Left lung (tissue), 14 donors: ENCODE measurements at places on chromosomes 7 and 10. TPM values are rescaled to one million over a fixed set of nuclear protein-coding genes. Genes with fewer than 3 reads are reported as not detected.

DNA sequence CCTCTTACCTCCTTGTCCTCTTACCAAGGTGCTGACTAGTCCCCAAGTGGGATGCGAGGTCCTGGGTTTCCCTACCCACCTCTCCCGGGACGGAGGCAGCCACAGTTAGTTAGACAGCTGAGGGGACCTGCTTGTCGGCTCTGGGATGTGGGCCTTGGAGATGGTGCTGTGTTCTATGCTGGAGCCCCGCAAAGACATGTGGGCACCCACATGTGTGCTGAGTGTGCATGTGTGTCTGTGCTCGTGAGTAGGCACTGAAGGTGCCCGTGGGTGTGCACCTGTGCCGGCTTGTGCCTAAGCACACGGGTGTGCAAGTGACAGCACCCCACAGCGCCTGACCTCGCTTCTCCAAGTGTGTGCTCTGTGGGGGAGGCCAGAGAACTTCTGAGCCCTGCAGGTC lies 62.2 kb downstream of the NEURL1 start:
- H3K27ac ChIP-seq: no peak overlapping the region
- H3K27me3 ChIP-seq: peaks cover 5% of the 10 kb centered on the region
- no peaks in the 10 kb centered on the region for H3K4me1 ChIP-seq
- H3K4me3 ChIP-seq: no peak overlapping the region

DNA sequence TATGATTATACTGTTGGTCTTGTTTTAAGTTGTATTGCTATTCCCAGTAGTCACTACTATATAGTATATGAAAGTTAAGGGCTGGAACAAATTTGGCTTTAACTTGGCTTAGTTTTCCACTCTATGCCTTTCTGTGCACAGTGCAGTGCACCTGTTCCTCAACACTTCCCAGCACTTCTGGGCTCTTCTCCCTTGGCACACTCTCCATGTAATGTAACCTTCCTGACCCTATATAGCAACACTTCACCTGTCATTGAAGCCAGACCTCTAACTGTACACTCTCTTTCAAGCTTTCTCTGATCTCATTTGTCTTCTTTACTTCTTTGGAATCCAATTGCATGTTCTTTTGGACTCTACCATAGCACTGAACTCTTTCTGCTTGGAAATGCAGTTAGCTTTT lies 83.9 kb upstream of the SMIM30 start:
- H3K36me3 ChIP-seq: no peaks in the 10 kb centered on the region
- no peak overlapping the region for H3K27ac ChIP-seq
- H3K27me3 ChIP-seq: no peaks in the 10 kb centered on the region
- H3K4me1 ChIP-seq: no peaks in the 10 kb centered on the region
- no peak for DNase-seq

- DNase-seq: no peak
- no peak overlapping the region for H3K27ac ChIP-seq
- no peaks in the 10 kb centered on the region for H3K36me3 ChIP-seq
- peaks cover 36% of the 10 kb centered on the region for H3K4me1 ChIP-seq
- H3K27me3 ChIP-seq: peaks cover 56% of the 10 kb centered on the region
Observed at GRCh38 chr7:100166317-100166940, 2.0 kb downstream of the GAL3ST4 start.

- no peaks in the 10 kb centered on the region for H3K36me3 ChIP-seq
- no peak overlapping the region for H3K4me3 ChIP-seq
- H3K4me1 ChIP-seq: no peaks in the 10 kb centered on the region
- H3K27ac ChIP-seq: no peak overlapping the region
Observed at GRCh38 chr10:47113907-47114500, 186.0 kb upstream of the GDF10 start.

DNA sequence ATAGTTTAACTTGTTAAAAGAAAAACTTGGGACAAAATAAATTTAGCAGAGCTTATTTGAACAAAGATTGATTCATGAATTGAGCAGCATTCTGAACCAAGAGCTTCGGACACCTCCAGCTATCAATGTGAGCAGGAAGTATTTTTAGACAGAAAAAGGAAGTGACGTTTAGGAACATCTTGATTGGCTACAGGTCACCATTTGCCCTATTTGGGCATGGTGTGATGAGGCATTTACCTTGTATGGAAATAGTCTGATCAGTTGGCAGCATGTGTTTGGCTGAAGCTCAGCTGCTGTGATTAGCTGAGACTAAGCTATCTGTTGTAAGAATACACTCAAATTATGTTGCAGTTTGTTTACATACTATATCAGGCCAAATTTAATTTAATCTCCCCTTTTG lies 185.1 kb downstream of the ATRNL1 start:
- H3K27ac ChIP-seq: no peak overlapping the region
- H3K36me3 ChIP-seq: no peaks in the 10 kb centered on the region
- H3K27me3 ChIP-seq: no peaks in the 10 kb centered on the region
- no peak overlapping the region for H3K4me3 ChIP-seq
- DNase-seq: no peak
- H3K4me1 ChIP-seq: no peaks in the 10 kb centered on the region

GRCh38 chr10:12579954-12580858 lies 230.9 kb downstream of the CAMK1D start:
- no peak overlapping the region for H3K27ac ChIP-seq
- no peaks in the 10 kb centered on the region for H3K27me3 ChIP-seq
- H3K4me3 ChIP-seq: no peak overlapping the region
- H3K36me3 ChIP-seq: no peaks in the 10 kb centered on the region

- no peaks in the 10 kb centered on the region for H3K27me3 ChIP-seq
- H3K4me1 ChIP-seq: peaks cover 26% of the 10 kb centered on the region
- no peak overlapping the region for H3K4me3 ChIP-seq
- H3K27ac ChIP-seq: no peak overlapping the region
Observed at GRCh38 chr10:124624895-124625294, 119.3 kb downstream of the FAM53B start.

DNA sequence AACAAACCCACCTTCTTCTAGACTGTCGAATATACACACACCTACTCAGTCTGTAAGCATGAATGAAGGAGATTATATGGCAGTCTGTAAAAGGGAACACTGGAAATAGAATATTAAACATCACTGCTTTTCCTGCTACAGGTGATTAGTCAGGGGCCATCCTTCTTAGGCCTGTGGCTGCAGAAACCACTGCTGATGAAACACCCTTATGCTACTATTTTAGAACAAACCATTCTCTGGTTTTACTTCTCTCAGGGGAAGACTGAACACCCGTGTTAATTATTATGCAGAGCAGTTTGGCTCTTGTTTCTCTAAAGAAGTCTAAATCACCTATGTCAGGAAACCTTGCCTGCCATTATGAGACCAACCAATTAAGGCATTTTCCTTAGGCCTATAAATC lies 351.1 kb upstream of the KLF6 start:
- no peak overlapping the region for H3K27ac ChIP-seq
- no peak overlapping the region for H3K4me3 ChIP-seq
- H3K36me3 ChIP-seq: no peaks in the 10 kb centered on the region

GRCh38 chr10:85137253-85137652 lies 808.9 kb downstream of the CCSER2 start:
- H3K4me1 ChIP-seq: no peaks in the 10 kb centered on the region
- no peaks in the 10 kb centered on the region for H3K36me3 ChIP-seq
- H3K27me3 ChIP-seq: no peaks in the 10 kb centered on the region
- H3K4me3 ChIP-seq: no peak overlapping the region
- DNase-seq: no peak

GRCh38 chr7:124162667-124163066 lies 129.8 kb upstream of the TMEM229A start:
- H3K36me3 ChIP-seq: no peaks in the 10 kb centered on the region
- H3K4me1 ChIP-seq: no peaks in the 10 kb centered on the region
- no peak overlapping the region for H3K4me3 ChIP-seq
- H3K27me3 ChIP-seq: no peaks in the 10 kb centered on the region

- H3K36me3 ChIP-seq: no peaks in the 10 kb centered on the region
- H3K27me3 ChIP-seq: no peaks in the 10 kb centered on the region
- no peak overlapping the region for H3K4me3 ChIP-seq
- H3K4me1 ChIP-seq: no peaks in the 10 kb centered on the region
- DNase-seq: no peak
Observed at GRCh38 chr10:71492872-71493271, 96.2 kb downstream of the CDH23 start.

- H3K27me3 ChIP-seq: no peaks in the 10 kb centered on the region
- H3K4me3 ChIP-seq: no peak overlapping the region
- DNase-seq: no peak
- peaks cover 4% of the 10 kb centered on the region for H3K4me1 ChIP-seq
- peak overlapping the region; percentile 98 for H3K27ac ChIP-seq
Observed at GRCh38 chr10:104119996-104120395, 2.0 kb upstream of the SFR1 start.

- H3K36me3 ChIP-seq: no peaks in the 10 kb centered on the region
- H3K27me3 ChIP-seq: peaks cover 85% of the 10 kb centered on the region
- H3K4me3 ChIP-seq: no peak overlapping the region
- no peak for DNase-seq
- H3K27ac ChIP-seq: no peak overlapping the region
Observed at GRCh38 chr10:133332936-133333699, 3.6 kb downstream of the CALY start.

DNA sequence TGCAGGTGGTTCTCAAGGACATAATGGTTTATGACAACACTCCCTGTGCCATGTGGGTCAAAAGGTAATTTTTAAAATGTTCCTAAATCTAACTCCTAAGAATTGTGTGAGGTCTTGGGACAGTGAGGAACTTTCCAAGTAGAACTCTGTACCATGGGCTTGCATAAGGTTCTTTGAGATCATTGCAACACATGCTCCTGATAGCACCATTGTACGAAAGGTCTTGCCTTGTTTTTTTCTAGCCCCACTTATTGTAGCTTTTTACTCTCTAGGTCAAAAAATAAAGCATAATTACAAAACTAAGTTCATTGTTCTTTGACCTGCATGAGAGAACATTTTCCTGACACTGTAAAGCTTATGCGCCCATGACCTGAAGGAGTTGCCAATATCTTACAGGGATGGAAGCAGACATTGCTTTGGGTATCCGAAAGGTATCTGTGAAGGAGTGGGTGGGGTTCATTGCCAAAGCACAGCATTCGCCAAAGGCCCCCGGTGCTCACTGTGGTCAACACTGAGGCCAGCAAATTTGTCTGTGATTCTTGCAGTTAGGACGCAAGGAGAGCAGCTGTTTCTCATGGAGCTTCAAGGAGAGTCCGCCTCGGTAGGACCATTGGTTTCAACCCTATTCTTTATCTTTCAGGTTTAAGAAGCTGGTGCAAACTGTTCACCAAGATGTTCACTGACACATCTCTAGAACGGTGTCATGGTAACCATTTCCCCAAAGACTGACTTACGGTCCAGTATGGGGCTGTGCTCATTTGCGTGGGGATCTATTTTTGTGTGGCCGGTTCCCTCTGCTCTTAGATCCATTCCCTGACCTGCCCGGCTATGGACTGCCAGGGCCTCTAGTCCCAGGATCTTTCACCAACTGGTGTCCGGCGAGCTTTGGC lies 7.6 kb upstream of the PRKAG2 start:
- no peak overlapping the region for H3K27ac ChIP-seq
- no peaks in the 10 kb centered on the region for H3K4me1 ChIP-seq
- no peak for DNase-seq
- H3K27me3 ChIP-seq: peaks cover 9% of the 10 kb centered on the region

DNA sequence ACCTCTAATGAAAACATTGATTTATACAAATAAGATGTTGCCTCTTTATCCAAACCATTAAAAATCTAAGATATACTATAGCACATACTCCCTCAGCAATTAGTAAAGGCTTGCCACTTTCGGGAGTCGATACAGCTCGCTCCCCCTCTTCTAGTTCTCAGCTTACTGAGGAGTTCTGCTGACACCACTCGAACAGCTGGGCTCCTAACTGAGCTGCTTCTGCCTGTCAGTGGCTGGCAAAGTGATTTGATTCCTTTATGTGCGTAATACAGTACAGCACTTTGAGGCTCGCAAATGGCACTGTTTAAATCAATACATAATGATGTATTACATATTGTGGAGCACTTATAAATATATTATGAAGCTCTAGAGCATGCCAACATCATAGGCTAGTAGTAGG lies 241.8 kb downstream of the CREB5 start:
- no peaks in the 10 kb centered on the region for H3K4me1 ChIP-seq
- H3K36me3 ChIP-seq: no peaks in the 10 kb centered on the region
- H3K4me3 ChIP-seq: no peak overlapping the region

DNA sequence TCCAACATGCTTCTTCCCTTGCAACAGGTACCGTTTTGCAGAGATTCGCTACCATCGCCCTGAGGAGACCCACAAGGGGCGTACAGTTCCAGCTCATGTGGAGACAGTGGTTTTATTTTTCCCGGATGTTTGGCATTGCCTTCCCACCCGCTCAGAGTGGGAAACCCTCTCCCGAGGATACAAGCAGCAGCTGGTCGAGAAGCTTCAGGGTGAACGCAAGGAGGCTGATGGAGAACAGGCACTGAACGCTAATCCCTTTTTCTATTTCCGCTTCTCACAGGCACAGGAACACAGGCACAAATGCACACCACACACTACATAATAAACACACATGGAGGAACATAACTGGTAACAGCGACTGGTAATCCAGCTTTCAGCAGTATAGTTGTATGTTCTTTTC lies 35.2 kb downstream of the CCAR1 start:
- H3K27ac ChIP-seq: no peak overlapping the region
- peaks cover 100% of the 10 kb centered on the region for H3K36me3 ChIP-seq
- H3K27me3 ChIP-seq: no peaks in the 10 kb centered on the region
- no peak overlapping the region for H3K4me3 ChIP-seq
- no peak for DNase-seq

DNA sequence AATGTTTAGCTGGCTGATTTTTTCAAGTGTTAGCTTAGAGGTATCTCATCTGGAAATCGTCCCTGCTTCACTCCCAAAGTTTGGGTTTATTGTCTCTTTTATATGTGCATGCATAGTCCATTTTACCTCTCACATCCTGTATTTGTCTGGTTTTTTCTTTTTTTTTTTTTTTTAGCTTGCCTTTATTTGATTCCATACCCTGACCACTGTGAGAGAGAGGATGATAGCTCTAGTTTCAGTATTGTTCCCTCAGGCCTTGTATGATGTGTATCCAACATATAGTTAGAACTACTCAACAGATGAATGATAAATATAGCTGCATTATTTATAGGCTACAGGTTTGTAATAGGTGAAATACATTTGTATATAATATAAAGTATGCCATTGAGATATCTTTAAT lies 29.9 kb downstream of the PCGF5 start:
- H3K27me3 ChIP-seq: no peaks in the 10 kb centered on the region
- H3K27ac ChIP-seq: no peak overlapping the region
- no peaks in the 10 kb centered on the region for H3K36me3 ChIP-seq
- no peak overlapping the region for H3K4me3 ChIP-seq
- DNase-seq: no peak
- H3K4me1 ChIP-seq: no peaks in the 10 kb centered on the region

DNA sequence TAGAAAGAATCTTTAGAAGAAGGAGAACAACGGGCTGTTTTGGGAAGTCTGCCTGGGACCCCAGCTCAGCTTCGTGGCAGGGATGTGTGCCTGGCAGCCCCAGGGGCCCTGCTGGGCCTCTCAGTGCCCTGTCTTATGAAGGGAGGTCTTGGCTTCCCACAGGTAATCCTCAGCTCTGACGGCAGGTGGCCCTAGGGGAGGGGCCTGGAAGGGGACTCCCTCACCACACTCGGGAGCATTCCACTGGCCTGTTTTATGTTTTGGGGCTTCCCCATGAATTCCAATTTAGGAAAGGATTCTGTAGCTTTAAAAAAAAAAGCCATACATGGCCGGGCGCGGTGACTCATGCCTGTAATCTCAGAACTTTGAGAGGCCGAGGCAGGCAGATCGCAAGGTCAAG lies 3.0 kb upstream of the DMBT1 start:
- H3K36me3 ChIP-seq: no peaks in the 10 kb centered on the region
- no peak for DNase-seq
- no peak overlapping the region for H3K4me3 ChIP-seq

- no peak for DNase-seq
- H3K27me3 ChIP-seq: no peaks in the 10 kb centered on the region
- no peak overlapping the region for H3K27ac ChIP-seq
Observed at GRCh38 chr10:110510086-110510485, 12.4 kb downstream of the DUSP5 start.

Gene MBL2
- not detected for total RNA-seq

Gene FZD8
- total RNA-seq: 16.4 TPM

Gene CLRN3
- total RNA-seq: not detected

Gene PLEKHS1
- total RNA-seq: not detected

Gene RADIL
- 8.0 TPM for total RNA-seq

Gene NCF1
- 85.8 TPM for total RNA-seq

Gene CCDC201
- total RNA-seq: not detected

Gene SAMD9L
- total RNA-seq: 42.4 TPM

Gene PNLIPRP2
- not detected for total RNA-seq
